Activated naive CD4-positive, alpha-beta T cell treated with anti-CD3 and anti-CD28 coated beads, Interleukin-2, amount 10 ng/mL, durations not matched to agents 7 days and 5 days (primary cell): ENCODE measurements at places on chromosomes 5 and 9.

DNA sequence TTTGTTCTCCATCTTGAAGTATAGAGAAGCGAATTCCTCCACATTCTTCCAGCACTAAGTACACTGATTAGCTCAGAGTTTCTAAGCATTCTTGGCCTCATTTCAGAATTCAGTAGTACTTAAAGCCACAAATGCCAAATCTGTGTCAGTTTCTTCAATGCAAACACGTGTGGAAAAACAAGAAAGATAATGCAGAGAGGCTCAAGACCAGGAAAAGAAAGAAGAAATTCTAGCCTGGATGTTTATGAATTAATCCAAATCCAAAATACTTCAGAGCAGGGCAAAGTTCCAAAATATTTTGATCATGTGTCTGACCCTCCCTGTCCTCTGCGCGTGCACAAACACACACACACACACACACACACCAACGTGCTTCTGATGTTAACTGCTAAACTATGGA lies 457.6 kb downstream of the SLCO4C1 start:
- no peak for DNase-seq

- DNase-seq, result no peak
Measured at GRCh38 chr9:92725266-92725545, 39.4 kb downstream of the BICD2 start.

- DNase-seq, result no peak
Measured at GRCh38 chr5:112097768-112098167, 321.3 kb downstream of the EPB41L4A start.

DNA sequence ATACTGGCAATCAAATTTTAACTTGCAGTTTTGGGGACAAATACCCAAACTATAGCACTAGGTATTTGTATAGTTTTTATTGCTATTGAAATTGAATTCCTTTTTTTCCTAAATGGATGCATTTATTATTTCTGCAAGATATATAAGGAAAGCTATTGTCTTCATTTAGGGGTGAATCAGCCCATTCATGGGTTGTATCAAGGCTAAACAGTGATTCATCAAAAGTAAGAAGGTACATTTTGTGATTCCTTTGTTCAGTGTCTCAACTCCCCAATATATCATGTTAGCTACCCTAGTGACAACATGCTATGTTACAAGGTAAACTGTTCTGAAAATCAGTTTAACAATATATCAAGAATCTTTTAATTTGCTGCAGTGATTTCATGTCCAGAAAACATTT lies 185.7 kb downstream of the PLK2 start:
- DNase-seq, result no peak

DNA sequence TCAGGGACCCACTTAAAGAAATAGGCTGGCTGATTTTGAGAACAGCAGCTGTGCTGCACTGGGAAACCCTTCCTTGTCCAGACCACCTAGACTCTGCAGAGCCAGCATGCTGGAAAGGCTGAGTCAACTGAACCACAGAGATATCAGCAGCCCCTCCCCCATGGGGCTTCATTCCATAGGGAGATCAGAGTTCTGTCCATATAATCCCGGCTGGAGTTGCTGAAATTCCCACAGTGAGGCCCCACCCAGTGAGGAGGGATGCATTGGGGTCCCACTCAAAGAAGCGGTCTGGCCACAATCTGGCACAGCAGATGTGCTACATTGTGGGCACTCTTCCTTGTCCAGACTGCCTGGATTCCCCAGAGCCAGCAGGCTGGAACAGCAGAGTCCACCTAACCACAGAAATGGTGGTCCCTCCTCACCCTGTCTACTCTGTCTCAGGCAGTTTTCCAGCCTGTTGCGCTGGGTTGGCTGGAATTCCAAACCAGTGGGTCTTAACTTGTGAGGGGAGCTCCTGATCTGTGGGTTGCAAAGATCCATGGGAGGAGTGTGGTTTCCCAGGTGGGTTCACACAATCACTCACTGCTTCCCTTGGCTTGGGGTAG lies 127.1 kb downstream of the RNF180 start:
- no peak for DNase-seq

GRCh38 chr5:168612996-168613395 lies 33.8 kb upstream of the PANK3 start:
- no peak for DNase-seq

DNA sequence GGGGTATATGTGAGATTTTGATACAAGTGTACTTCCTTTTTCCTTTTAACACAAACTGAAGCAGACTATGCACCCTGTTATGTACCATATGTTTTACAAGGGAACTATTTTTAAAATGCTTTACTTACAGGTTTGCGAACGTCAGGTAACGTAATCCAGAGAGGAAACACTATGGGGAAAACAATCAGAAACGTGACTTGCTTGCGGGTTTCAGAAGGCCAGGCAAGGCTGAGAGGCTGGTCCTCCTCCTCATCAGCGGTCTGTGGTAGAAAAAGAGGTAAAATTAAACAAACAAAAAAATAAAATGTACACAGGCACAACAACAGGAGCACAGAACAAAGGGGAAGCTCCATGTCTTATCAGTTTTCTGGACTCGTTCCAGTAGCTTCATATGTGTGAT lies 141.2 kb downstream of the ACER2 start:
- DNase-seq, result no peak

DNA sequence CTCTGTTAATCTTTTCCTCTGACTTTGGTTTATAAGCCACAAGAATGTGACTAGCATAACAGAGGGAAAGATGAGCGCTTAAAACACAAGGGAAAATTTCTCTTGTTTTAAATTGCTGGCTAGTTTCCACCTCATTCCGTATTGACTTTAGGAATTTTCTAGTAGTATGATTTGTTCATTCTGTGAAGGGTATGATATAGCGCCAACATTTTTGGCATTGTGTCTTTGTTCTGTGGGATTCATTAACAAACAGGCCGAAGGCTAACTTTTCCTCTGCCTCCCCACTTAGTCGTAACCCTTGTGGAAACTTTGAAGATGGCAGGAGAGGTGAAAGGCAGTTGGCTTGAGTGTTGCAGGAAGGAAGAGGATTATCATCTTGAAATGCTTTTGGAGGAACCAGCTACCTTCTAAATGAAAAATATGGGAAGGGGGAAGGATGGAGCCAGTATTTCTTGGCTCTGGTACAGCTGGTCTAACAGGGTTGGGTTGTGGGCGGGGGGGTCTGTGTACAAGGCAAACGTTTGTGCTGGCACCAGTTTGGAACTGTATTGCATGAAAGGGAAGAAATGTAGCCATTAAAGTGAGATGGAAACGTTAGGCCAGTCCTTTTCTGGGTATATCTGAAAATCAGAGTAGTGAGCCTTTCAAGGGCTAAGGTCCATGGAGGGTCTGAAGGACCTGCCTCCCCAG lies 21.5 kb upstream of the DMRT2 start:
- no peak for DNase-seq

GRCh38 chr5:102289251-102289899 lies 6.7 kb downstream of the SLCO4C1 start:
- no peak for DNase-seq

DNA sequence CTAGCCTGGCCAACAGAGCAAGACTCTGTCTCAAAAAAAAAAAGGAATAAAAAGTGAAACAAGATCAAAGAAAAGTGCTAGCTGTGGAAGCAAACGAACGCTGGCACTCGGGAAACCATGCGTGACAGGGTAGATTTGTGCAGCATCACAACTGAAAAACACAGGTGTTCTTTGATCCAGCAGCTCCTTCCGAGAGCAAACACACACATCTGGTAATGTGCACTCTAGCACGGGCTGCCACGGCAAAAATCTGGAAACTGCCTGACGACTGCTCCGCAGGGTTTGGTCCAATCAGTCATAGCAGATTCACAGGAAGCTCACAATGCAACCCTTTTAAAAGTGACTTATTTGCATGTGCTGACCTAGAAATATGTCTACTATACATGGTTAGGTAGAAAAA lies 80.0 kb downstream of the SYK start:
- no peak for DNase-seq

DNA sequence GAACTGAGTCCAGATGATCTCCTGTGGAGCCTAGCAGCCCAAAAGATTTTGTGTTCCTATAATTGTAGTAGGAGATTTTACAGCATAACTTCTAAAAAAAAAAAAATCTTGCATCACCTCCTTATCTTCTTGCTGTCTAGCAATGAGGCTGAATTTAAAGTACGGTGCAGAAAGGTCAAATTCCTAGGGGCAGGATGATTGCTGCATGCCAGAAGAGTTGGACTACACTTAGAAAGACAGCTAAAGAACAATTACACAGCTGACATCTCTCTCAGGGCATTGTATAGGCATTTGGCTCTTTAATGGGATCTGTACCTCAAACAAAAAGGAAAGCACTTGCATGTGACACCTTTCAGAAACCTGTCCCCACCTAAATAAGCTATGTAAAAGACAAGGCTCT lies 443.2 kb downstream of the HCN1 start:
- DNase-seq, result no peak

DNA sequence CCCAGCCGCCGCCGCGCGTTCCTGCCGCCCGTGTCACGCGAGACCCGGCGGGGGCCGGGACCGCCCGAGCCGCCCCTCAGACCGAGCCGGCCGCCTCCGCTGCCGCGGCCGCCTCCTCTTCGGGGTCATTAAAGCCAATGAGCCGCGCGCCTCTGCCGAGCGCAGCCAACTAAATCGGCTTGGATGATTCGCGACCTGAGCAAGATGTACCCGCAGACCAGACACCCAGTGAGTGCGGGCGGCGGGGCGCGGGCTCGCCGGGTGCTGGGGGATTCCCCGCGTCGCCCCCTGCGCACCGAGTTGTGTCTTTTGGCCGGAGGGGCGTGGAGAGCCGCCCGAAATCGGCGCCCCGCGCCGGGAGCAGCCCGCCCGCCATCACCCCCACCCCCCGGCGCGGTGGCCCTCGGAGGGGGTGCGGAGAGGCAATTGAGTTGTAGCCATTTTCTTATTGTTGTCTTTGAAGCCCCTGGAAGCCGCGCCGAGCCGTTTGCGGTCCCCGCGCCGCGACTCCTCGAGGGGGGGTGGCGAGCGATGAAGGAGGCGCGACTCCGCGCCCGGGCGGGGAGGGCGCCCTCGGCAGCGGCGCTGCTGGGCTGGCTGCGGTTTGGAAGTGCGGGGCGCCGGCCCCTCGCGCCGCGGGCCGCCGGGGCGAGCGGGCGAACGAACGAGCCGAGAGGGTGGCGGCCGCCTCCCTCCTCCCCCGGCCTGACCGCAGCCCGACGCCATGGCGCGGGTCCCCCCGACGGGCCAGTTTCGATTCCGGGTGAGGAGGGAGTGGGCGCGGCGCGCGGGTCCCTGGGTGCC lies 1.0 kb downstream of the TLE4 start:
- peak; percentile 76 for DNase-seq

GRCh38 chr9:84315278-84315877 lies 25.2 kb downstream of the SLC28A3 start:
- DNase-seq, result peak; percentile 68

- DNase-seq, result peak; percentile 36
Measured at GRCh38 chr9:95508242-95508967, 8.4 kb downstream of the PTCH1 start.
